ENCODE measurements at places on chromosomes 13 and 19. TPM values are rescaled to one million over a fixed set of nuclear protein-coding genes. Genes with fewer than 3 reads are reported as not detected.

Gene KMT5C
- 17.3 TPM for polyA plus RNA-seq

Gene NFKBIB
- polyA plus RNA-seq: 8.5 TPM

Gene ZNF793
- polyA plus RNA-seq: 21.6 TPM

Gene VMAC
- polyA plus RNA-seq: 6.3 TPM

Gene ARRDC5
- not detected for polyA plus RNA-seq

Gene FPR2
- not detected for polyA plus RNA-seq

Gene IZUMO4
- polyA plus RNA-seq: 6.2 TPM

Gene ZNF491
- 3.4 TPM for polyA plus RNA-seq

Gene ZNF177
- 12.7 TPM for polyA plus RNA-seq
